Substantia nigra (tissue), 51 donors: ENCODE measurements at places on chromosomes 16 and 17.

DNA sequence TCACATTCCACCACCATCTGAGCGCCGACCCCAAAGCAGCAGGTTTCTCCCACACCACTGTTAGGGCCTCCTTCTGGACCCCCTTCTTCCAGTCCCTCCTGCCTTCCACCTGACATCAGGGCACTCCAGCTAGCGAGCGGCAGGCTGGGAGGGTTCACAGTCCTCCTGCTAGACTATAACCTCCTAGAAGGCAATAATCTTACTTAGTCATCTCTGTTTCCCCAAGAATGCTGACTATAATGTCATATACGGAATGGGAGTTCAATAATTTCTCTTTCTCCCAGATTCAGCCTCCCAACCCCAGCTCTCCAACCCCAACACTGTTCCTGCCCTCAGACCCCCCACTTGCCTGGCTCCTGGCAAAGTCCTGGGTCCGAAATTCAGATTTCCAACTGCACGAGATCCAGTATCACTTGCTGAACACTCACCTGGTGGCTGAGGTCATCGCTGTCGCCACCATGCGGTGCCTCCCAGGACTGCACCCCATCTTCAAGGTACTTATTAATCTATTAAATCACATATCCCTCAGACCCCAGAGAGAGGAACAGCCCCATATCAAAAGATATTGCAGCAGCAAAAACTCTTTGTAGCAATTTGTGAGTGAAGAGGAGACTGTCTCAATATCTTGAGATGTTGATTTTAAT lies 5.6 kb downstream of the ALOX12 start:
- no peak for DNase-seq

GRCh38 chr17:17763136-17763535 lies 73.7 kb downstream of the SREBF1 start:
- no peak for DNase-seq

GRCh38 chr16:65278874-65279273 lies 157.0 kb upstream of the CDH11 start:
- DNase-seq: no peak

DNA sequence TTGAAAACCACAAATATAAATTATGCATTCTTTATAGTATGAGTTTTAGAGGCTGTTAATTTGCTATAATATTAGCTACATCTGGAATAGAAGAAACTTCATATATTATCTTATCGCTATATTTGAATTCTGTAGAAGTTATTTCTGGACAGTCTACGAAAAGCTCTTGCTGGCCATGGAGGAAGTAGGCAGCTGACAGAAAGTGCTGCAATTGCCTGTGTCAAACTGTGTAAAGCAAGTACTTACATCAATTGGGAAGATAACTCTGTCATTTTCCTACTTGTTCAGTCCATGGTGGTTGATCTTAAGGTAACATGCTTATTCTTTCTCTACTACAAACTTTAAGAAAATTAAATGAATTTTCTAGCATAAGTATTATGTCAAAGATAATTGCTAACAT lies 96.8 kb downstream of the OMG start:
- DNase-seq: no peak

GRCh38 chr17:80727409-80727755 lies 182.7 kb downstream of the RPTOR start:
- no peak for DNase-seq

GRCh38 chr17:49454050-49454449 lies 39.4 kb upstream of the PHB1 start:
- no peak for DNase-seq

DNA sequence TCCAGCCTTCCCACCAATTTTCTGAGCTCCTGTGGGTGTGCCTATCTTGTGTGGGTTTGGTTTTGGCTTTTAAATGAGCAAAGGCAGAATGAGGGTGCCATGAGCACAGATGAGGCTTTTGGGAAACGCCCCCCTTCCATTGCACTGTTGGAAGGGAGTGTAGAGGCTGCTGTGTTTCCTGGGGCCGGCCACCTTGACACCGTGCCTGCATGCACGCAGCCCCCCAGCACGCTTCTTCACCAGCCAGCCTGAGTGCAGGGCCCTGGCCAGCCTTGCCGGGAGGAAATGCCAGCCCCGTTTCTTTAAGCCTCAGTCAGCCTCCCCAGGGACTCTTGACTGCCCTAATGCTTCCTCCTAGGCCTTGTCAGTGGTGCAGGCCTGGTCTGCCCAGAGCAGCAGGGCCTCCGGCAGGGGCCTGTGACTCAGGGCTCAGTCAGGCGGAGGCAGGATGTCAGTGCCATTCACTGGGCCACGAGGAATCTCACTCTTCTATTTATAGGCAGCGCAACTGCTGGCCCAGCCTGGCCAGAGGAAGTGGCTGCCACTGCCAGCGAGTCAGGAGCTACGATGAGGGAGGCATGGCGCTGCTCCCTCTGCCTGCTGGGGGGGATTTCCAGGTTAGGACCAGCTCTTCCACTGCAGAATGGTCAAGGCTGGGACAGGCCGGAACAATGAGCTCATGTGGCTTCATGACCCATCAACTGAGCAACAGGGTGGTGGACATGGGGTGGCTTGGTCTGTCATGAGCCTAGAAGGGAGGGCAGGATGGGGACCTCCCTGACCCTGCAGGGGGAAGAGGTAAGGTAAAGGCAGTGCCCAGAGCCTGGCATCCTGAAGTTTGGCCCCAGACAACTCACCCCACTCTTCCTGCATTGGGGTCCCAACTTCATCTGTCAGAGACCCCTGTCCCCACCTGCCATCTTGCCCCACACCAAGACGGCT lies 205.2 kb downstream of the RAB11FIP4 start:
- DNase-seq: peak; percentile 38

DNA sequence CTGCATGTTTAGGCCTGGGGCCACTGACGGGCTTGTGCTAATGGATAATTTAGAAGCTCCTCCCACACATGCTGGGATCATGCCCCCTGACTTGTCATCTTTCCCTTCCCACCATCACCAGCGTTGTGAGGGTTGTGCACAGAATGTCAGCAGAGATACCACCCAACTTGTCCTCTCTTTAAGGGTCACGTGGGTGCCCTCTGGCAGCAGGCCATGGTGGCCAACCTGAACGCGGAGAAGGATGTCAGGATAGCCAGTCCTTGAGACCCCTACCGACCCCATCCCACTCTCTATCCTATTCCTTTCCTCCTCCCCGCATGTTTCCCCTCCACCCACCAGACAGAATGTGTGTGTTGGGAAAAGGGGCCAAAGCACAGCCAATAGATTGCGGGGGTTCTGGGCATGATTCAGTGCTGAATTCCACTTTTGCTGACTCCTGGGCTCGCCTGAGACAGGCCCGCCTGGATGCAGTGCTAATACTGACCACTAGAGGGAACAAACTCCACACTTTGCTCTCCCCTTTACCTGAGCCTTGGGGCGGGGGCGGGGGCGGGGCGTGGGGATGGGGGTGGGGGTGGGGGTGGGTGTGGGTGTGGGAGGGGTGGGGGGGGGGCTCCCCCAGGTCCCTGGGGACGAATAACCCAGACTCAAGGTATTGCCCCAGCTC lies at the start of gene GH2:
GH2 (minus strand) TSS at position 10 of the 667 bp plus-strand sequence. CDS start 143 bp downstream, outside the sequence.
- no peak for DNase-seq
